Effector memory CD8-positive, alpha-beta T cell (primary cell): ENCODE measurements at places on chromosomes 7 and 10.

DNA sequence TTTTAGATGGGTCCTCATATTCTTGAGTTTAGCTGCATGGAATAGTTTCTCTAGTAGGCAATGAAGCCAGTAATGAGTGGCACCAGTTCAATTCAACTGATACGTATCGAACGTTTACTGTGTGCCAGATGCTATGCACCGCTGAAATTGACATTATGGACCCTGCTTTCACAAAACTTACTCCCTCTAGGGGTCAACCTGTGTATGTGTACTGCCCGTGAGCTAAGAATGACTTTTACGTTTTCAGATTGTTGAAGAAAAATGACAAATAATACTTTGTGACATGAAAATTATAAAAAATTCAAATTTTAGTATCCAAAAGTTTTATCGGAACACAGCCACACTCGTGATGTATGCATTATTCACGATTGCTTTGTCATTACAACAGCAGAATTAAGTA lies 95.5 kb downstream of the ZMYND11 start:
- no peak for DNase-seq

GRCh38 chr7:151115121-151115835 lies 29.0 kb downstream of the AGAP3 start:
- peak; percentile 37 for DNase-seq

- no peak for DNase-seq
Observed at GRCh38 chr7:39615350-39615975, 7.9 kb upstream of the RALA start.

- DNase-seq = no peak
Observed at GRCh38 chr10:73889014-73889413, 14.7 kb upstream of the CAMK2G start.

- no peak for DNase-seq
Observed at GRCh38 chr7:28547115-28547514, 134.8 kb downstream of the CREB5 start.

DNA sequence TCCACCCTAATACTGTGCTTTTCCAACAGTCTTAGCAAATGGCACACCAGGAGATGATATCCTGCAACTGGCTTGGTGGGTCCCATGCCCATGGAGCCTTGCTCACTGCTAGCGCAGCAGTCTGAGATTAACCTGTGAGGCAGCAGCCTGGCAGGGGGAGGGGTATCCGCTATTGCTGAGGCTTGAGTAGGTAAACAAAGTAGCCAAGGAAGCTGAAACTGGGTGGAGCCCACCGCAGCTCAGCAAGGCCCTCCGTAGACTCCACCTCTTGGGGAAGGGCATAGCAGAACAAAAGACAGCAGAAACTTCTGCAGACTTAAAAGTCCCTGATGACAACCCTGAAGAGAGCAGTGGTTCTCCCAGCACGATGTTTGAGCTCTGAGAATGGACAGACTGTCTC lies 399.0 kb downstream of the CCSER2 start:
- no peak for DNase-seq

DNA sequence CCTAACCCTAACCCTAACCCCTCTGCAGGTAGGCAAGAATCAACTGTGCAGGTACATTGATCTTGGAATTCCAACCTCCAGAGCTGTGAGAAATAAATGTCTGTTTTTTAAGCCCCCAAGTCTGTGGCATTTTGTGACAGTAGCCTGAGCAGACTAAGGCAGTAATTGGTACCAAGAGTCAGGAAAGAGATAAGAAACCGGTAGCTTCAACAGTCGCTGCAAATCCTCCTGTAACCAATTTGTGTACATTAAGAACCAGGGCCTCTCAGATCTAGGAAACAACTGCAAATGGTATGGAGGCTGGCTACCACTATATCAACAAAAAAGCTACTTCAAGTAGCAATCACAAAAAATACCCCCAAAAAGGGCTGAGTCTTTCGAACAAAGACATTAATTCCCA lies 67.3 kb downstream of the DOCK4 start:
- DNase-seq = no peak

GRCh38 chr7:157018997-157019608 lies 8.6 kb upstream of the MNX1 start:
- no peak for DNase-seq

GRCh38 chr10:110498087-110498981 lies 627 bp downstream of the DUSP5 start:
- peak; percentile 60 for DNase-seq

DNA sequence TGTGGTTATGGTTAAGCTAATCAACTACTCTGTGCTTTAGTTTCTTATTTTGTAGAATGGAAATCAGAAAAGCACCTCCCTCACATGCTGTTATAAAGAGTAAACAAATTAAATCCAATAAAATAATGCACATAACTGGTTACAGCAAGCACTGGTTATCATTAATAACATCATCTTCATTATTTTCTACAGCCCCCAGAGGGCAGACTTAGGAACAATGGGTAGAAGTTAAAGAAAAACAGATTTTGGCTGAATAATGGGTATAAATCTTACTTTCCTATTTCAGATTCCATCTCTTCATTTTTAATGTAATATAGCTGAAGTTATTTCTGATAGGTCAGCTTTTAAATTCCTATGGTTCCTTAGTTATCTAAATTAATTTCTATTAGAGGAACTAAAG lies 126.5 kb downstream of the DOCK4 start:
- no peak for DNase-seq

DNA sequence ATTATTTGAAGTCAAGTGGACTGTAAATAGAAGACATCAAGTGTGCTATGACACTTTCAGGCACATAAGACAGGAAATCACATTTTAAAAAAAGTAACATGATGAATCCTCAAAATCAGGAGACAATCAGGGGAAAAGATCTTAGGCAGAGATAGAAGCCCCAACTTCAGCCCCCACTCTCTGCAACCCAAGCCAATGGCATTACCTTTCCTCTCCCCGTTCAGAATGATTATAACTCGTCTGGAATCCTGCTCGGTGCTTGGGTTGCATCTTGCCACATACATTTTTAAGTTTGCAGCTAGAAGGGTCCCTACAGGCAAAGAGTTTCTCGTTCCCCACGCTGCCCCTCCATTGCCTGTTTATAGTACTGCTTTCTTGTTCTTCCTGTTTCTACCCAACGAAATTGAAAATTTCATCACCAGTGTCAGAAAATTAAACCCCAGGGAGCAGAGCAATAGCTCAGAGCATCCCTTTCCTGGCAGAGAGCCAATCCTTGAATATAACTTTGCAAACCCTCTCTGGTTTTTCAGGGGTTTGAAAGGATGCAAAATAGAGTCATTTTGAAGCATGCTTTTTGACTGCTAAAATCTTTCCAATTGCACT lies 260.5 kb upstream of the AOAH start:
- no peak for DNase-seq

- DNase-seq = no peak
Observed at GRCh38 chr10:66259836-66260235, 666.0 kb upstream of the LRRTM3 start.

GRCh38 chr10:93068411-93069244 lies 5.1 kb upstream of the CYP26A1 start:
- no peak for DNase-seq

GRCh38 chr7:144037414-144038035 lies 11.2 kb upstream of the OR2A5 start:
- DNase-seq = no peak

DNA sequence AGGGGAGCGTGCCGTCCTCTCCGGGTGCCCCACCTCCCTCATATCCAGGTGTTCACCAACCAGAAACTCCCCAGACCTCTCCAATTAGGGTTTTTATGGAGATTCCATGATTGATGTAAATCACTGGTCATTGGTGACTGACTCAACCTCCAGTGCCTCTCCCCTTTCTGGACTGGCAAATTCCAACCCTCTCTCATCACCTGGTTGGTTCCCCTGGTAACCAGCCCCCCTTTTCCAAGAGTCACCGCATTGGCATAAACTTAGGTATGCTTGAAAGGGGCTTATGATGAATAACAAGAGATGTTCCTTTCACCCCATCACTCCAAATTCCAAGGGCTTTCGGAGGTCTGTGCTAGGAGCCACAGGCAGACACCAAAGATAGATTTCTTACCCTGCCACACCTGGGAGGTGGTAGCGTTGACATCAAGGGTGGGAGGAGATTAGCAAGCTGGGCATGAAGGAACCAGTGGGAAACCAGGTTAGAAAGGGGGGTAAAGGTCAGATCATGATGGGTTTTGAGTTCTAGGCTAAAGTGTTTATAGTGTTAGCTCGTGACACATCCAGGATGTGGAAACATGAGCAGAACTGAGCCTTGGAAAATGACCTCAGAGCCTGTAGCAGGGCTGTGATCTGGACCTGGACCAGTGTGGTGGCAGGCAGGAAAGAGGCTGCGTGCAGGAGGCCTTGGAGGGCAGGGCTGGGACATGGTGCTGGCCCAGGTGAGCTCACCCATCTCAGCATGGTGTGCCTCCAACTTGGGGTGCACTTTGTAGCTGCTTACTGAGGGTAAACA lies 45.1 kb downstream of the CAMK1D start:
- no peak for DNase-seq

GRCh38 chr10:110773693-110774068 lies 98.0 kb upstream of the PDCD4 start:
- DNase-seq = no peak

GRCh38 chr10:4390219-4390618 lies 435.8 kb upstream of the AKR1E2 start:
- DNase-seq = no peak

- DNase-seq = no peak
Observed at GRCh38 chr7:151784853-151785680, 91.8 kb downstream of the PRKAG2 start.

DNA sequence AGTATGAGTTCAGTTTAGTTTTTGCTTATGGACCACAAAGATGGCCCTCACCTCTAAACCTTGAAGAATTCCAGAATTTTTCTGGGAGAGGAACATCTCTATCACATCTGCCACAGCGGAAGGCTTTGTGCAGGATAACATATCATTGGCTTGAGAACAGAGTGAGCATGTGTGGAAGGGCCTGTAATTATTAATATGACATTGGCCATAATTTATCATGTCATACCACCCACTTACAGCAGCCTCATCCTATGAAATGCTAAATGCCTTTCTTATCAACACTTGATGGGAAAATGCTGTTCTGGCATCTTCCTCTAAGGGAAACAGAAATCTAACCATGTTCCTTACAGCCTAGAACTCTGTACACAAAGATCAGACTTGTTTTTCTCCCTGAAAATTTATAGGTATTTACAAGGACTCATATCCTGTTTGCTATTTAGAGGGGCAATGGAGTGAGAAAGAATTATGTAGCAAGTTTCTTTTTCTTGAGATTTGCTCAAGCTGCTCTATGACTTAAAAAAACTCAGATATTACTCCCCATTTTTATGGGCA lies 817.3 kb downstream of the LRMDA start:
- DNase-seq = no peak

GRCh38 chr10:111113961-111114757 lies 37.3 kb downstream of the ADRA2A start:
- DNase-seq = no peak

GRCh38 chr10:114708717-114709335 lies 50.8 kb upstream of the ABLIM1 start:
- no peak for DNase-seq

GRCh38 chr10:59560990-59561389 lies 148.7 kb downstream of the SLC16A9 start:
- no peak for DNase-seq

GRCh38 chr10:19499291-19499770 lies 316.9 kb upstream of the PLXDC2 start:
- no peak for DNase-seq

- DNase-seq = no peak
Observed at GRCh38 chr10:130652544-130652943, 516.4 kb downstream of the GLRX3 start.

DNA sequence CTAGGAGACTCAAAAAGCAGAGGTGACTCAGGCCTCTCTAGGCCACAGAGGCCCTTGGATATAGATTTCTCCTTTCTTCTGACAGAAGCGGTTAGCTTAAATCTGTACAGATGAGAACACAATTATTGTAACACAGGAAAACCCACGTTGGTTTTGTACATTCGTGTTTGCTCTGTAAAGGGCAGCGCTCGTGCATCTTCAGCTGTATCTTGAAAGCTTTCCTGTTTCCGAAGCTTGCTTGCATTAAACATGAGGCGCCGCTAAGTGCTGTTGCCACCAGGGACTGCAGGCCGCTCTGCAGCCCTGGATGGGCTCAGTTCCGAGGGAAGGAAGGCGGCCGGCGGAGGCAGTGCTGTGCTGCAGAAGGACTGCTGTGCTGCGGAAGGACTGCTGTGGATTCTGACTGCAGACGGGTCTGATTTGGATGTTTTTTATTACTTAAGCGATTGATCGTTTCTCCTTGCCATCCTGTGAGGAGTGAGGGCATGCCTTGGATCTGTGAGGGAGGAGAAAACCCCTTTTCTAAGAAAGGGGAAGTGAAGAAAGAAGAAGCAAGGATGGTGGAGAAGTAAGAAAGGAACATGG lies 53.3 kb downstream of the FHIP2A start:
- DNase-seq = no peak

DNA sequence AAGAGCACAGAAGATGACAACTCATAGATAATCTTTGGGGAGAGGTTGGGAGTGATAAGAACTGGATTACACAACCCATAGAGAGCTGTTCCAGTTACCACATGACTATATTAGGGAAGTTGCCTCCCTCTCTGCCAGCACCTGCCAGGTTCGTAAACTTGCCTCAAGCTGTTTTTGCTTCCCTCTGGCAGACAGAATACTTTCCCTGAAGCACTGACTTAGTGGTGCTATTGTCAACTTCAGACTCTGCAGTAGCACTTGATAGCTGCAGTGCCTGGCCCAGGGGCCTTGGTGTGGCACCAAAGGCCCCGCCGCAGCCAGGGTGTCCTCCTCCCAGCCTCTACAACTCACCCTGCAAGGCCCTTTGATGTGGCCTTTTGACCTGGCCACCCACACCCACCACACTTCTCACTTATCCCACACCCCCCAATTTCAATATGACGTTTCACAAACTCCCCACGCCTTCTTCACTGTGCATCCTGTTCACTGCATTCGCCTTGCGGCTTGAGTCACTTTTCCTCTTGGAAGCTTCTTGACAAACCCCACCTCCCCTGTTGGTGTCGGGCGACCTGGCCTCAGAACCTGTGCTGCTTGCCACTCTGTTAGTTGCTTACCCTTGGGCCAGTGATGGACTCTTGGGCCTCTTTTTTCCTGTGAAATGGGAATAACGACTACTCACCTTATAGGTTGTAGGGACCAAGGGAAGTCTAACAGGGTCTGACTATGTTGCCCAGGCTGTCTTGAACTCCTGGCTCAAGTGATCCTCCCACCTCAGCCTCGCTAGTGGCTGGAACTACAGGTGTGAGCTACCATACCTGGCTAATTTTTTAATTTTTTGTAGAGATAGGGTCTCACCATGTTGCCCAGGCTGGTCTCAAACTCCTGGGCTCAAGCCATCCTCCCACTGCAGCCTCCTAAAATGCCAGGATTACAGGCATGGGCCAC lies 50.2 kb upstream of the PODXL start:
- no peak for DNase-seq
